ENCODE measurements at places on chromosomes 1 and 21.

DNA sequence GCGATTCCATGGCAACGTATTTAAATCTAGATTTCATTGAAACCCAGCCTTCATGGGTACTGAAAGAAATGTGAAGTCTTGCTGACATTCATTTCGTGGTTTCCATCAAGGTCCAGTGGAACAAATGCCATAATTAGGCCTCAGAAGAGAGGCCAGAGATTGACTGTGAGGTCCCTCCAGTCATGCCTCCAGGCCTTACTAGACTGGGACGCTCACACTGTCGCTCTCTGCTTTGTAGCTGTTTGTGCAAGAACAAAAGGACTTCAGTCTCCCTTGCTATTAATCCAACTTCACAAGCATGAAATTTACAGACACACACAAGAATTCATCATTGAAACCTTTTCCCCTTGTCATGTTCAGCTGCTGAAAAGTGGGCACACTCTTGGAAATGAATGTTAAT is 180.4 kb upstream of the FOXD3 start:
- no peak for DNase-seq

DNA sequence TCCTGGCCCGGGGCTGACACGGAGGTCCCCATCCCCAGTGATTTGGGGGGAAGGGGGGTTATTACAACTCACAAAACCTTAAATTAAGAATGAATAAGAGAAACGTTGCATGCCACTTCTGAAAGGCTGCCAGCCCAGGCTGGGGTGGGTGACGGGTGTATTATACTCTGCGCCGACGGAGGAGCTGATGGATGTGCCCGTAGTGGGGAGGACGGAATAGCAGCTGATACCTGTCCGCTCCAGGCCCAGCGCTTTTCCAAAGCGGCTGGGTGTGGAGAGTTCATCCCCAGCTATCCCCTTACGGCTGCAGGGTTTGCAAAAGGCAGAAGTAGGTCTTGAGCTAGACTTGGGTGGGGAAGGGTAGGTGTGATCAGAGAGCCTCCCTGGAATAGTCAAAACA is 63.8 kb upstream of the CASZ1 start:
- DNase-seq, result no peak

GRCh38 chr1:54230507-54231339 is 30.8 kb downstream of the MRPL37 start:
- peak; percentile 13 for DNase-seq

- no peak for DNase-seq
Measured at GRCh38 chr1:89952605-89953130, 42.2 kb upstream of the ZNF326 start.

- DNase-seq, result no peak
Measured at GRCh38 chr1:30290581-30290980, 432.8 kb downstream of the MATN1 start.

DNA sequence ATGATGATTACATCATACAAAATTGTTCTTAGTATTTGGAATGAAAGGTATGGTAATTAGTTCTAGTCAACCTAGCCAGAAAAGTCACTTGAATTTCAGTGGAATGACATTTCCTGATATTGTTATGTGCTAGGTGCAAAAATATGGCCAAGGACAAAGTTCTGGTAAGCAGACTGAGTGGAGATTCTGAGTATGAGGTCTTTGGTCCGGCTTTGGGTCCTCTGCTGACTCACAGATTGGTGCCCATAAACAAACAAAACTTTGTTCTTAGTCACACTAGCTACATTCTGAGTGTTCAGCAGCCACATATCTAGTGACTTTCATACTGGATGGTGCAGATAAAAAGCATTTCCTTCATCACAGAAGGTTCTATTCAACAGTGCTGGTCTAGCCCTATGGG is 206.1 kb downstream of the ZNF648 start:
- no peak for DNase-seq

GRCh38 chr21:45828580-45829570 is 152.7 kb upstream of the COL6A1 start:
- no peak for DNase-seq

GRCh38 chr1:184915463-184916090 is 58.7 kb downstream of the NIBAN1 start:
- no peak for DNase-seq

DNA sequence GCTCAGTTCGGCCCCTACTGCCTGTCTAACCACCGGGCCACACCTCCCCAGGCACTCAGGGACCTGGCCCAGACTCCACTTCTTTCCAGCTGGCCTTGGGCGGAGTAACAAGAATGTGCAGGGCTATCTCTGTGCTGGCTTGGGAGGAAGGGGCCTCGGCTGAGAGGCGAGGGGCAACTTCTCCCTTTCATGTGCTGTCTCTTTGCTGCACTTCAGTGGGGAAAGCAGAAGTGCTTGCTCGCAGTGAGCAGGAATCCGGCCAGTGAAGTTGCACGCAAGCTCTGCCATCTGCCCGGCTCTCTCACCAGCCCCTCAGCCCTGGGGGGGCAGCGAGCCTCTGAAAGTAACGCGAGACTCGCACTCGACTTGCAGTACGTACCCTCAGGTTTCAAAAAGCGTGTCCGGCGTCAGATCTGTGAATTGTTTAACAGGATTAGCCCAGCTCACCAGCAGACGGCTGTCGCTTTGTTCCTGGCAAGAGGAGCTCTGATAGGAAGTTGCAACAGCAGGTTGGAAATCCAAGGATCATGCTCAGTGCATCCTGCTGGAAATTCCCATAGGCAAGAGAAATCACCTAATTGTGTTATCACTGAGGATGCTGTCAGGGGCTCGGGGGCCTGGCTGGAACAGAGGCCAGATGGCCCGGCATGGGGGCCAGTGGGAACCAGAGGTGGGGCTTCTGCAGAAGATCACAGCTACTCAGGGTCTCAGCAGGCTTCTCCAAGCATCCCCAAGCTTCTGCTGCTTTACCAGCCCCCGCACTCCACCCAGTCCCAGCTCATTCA is 221.1 kb downstream of the NPHP4 start:
- no peak for DNase-seq

GRCh38 chr1:57550092-57550491 is 126.2 kb upstream of the DAB1 start:
- DNase-seq, result no peak

GRCh38 chr1:225866061-225866837 is 15.9 kb downstream of the TMEM63A start:
- peak; percentile 44 for DNase-seq

- DNase-seq, result no peak
Measured at GRCh38 chr1:202063093-202063492, 52.7 kb downstream of the ELF3 start.

- DNase-seq, result no peak
Measured at GRCh38 chr1:12052997-12053686, 10.0 kb upstream of the TNFRSF8 start.

- DNase-seq, result no peak
Measured at GRCh38 chr21:30502041-30502440, at the start of gene KRTAP19-5. KRTAP19-5 (minus strand) TSS chr21:30502141; CDS start chr21:30502090, 51 bp downstream.

All from RCC 7860 (cell line).